ENCODE measurements at places on chromosomes 4 and X.

- no peak for DNase-seq
Measured at GRCh38 chr4:82017680-82018079, 356.1 kb downstream of the HNRNPD start.

DNA sequence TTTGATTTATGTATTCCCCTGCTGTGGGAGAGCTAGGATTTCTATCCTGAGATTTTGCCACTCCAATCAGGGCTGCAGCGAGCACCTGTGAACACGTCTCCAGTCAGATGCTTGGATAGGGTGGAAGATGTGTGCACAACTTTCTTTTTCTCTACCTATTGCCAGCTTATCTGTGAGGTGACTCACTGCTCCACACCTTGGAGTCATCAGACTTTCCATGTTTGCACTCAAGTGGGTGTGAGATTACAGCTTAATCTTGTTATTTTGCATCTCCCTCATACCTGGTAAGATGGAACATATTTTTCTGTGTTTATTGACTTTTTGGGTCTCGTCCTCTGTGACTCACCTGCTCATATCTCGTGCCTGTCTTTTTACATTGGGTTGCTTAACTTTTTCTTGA lies 32.2 kb downstream of the PSAPL1 start:
- no peak for DNase-seq

- peak; percentile 39 for DNase-seq
Measured at GRCh38 chrX:112368371-112368770, 285.8 kb upstream of the TRPC5 start.

DNA sequence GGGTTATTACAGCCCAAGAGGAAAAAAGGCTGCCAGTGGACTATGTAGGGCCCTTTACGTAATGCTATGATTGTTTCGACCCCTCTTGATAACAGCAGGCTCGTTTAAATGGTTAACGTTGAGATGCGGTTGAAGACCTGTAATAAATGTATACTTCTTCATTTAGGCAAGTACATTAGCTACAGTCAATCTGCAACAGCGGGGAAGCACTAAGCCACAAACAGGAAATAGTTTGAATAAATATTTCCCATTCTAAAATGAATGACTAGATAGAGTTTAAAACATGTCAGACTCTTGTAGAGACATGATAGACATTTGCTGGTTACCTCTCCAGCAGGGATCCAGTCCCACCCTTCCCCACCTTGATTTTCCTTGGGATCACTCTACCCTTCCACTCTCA lies 38.1 kb upstream of the STIM2 start:
- DNase-seq = no peak

- DNase-seq = no peak
Measured at GRCh38 chr4:184705692-184706091, 28.2 kb downstream of the CENPU start.

DNA sequence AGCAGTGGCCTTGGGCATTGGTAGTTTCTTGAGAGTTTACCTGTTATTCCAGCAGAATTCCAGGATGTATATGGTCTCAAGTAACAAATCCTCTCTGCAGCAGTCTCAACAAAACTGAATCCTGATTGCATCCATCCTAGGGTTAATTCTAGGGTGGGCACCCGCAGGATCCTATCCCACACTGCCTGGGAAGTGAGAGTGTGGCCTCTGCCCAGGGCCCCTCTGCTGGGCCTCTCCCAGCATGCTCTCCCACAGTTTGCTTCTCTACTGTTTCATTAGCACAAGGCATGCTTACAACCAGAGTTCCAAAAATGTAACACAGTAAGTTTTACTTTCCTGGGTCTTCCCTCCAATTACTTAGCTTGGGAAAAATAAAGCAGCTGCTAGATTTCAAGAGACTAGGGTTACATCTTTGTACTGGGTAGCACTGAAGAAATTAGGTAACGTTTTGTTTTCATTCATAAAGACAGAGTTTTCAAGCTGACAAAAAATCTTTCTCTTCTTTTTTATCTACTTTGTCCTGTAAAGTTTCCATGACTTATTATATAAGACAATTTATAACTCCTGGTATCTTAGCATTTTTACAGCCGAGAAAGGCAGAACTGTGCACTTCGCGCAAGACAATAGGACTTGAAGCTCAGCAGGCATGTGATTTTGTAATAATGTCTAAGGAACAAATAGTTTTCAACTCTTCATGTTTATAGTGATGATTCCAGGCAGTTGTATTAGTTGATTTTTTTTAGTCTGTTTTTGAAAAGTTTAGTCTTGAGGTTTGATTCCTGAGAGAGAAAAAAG lies 131.2 kb upstream of the PCDH18 start:
- DNase-seq = no peak

- DNase-seq = no peak
Measured at GRCh38 chr4:55553441-55554201, 6.9 kb upstream of the CLOCK start.

DNA sequence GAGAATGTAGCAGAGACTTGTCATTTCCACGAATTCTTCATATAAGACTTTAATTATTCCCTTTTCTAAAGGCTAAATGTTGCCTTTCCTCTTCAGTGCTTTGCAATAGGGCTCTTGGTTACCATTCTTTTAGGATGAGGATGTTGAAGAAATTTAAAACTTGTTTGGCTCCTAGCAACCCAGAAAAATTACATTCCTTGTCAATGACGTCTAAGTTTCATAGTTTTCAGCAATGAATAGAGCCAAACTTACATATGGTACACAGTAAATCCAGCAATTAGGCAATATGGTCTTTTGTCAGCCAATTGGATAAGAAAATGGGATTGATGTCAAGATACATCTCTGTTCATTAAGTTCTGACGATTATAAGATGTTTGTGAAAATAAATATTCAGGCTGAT lies 1639.6 kb upstream of the PCDH10 start:
- no peak for DNase-seq

GRCh38 chr4:143377611-143378099 lies 41.0 kb downstream of the GAB1 start:
- DNase-seq = no peak

DNA sequence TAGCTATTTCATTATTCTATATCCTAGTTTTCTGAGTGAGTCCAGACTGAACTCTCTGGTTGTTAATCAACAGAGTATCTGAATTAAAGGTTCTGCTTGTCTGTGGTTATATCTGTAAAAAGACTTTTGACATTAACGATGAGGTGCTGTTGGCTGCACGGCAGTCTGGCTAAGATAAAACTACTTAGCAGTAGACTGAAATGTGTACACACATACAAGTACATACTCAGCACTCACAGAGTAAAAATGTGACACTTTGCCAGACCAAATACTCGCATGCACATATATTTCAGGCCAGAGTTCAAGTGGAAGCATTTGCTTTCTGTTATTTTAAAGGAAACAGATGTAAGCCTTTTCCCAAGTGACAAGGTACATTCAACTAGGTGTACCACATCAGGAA lies 80.5 kb downstream of the PRDM5 start:
- DNase-seq = no peak

DNA sequence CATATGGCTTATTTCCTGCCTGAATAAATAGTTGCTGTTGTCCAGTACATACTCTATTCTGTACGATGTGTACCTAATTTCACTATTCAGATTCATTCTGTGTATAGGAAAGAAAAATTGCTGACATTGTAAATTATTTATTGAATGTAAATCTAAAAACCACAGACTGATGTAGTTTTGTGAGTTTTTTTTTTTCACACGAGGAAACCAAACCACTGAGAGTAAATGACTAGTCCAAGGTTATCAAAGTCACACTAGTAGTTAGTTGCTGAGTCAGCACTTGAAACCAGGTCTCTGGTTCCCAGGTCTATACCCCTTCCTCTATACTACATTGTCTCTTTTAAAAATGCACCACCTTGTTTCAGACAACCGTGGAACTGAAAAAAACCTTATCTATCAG lies 298.3 kb upstream of the DIAPH2 start:
- no peak for DNase-seq

DNA sequence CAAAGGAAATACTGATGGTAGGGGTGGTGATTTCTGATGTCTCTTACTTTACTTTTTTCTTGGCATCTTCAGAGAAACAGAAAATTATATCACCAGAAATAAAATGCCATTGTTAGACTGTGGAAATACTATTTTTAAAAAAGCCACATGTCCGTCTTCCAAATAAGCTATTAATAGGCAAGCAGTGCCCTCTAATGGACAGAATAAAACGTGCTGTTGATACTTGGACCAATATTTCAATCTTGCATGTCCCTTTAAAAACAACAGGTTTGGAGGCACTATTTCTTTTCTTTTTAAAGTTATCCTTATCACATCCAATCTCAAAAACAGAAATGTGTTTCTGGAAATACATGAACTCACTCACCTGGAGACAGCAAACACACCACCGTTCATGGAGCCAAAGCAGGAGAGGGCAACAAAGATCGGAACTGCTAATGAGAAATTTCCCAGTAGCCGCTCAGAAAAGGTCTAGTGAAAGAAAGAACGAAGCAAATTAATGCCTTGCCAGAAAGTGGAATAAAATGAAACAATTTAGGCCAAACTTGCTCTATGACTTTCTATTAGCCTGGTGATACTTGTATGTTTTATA lies 59.2 kb downstream of the SLC7A11 start:
- DNase-seq = peak; percentile 26

GRCh38 chr4:55439023-55439422 lies 43.3 kb downstream of the TMEM165 start:
- no peak for DNase-seq
